ENCODE measurements at places on chromosomes 1 and 21.
A peak's percentile ranks its signal among the peaks of the same experiment; 100 is the strongest.

GRCh38 chr1:98176414-98176813, 255.6 kb upstream of the DPYD start:
- no peak for DNase-seq

DNA sequence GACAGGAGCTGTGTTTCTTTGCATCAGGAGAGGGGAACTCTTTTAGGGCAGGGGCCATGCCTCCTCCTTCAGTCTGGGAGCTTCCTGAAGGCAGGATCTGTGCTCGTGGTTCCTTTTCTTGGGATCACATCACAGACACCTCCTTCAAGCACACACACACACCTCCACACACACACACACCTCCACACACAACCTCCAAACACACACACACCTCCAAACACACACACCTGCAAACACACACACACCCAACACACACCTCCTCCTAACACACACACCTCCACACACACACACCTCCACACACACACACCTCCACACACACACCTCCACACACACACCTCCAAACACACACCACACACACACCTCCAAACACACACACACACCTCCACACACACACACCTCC, 10.5 kb downstream of the LGR6 start:
- DNase-seq = no peak

DNA sequence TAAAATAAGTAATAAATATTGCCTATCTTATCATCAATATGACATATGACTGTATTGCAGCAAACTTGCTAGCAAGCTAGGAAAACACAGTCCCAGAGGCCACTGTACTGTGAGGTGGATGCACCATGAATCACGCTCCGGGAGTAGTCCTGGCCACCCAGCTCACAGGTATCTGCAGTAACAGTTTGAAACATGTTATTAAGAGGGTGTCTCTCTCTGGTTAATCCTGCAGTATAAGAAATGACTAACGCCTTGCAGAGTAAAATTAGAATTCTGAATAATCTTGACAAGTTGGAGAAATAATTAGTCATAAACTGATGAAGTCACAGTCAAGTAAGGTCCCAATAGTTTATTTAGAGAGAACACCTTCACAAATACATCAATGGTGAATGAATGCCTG, 34.0 kb upstream of the DPT start:
- no peak for DNase-seq

GRCh38 chr1:91948501-91949355, 473 bp upstream of the BRDT start:
- peak; percentile 12 for DNase-seq

DNA sequence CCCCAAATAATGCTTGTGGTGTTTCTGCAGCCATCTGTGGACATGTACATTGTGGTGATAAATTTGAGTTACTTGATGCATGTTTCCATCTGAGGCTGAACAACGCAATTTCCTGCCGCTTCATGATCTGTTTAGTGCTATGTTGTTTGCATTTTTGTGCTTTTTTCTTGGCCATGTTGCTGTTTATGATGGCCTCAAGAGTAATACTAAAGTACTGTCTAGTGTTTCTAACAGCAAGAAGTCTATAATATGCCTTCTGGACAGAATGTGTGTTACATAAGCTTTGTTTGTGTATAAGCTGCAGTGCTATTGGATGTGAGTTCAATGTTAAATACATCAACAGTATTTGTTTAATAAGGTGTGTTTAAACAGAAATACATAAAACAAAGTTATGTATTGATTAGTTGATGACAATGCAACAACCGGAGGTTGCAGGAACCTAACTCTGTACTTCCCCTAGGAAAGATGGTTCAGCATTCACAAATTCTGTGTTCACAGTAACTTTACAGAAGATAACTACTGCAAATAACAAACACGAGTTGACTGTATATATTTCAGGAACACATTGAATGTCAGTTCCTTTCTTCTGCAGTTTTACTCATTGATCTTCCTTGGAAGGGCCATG, 114.8 kb upstream of the USP24 start:
- no peak for DNase-seq

DNA sequence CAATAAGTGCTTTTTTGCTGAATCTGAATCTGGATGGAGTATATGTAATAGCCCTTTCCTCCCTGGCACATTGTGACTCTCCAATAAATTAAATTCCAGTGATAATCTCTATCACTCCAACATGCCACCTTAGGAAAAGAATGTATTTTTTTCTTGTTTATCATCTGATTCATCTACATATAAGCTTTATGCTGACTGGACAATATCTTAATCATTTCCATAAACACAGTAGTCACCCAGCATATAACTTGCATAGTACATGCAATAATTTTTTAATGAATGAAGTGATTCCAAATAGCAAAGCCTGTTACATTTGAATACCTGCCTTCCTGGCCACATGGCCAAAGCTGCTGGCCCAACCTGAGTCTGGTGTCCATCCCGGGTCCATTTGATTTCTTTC, 477.6 kb upstream of the USP24 start:
- DNase-seq = no peak

DNA sequence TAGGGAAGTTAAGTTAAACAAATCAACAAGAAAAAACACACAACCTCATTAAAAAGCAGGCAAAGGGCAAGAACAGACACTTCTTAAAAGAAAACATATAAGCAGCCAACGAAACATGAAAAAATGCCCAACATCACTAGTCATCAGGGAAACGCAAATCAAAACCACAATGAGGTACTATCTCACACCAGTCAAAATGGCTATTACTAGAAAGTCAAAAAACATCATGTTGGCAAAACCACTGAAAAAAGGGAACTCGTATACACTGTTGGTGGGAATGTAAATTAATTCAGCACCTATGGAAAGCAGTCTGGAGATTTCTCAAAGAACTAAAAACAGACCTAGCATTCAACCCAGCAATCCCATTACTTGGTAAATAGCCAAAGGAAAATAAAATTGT, 51.1 kb downstream of the HSF2BP start:
- DNase-seq = no peak

GRCh38 chr1:36528361-36529349, 45.9 kb upstream of the CSF3R start:
- no peak for DNase-seq

DNA sequence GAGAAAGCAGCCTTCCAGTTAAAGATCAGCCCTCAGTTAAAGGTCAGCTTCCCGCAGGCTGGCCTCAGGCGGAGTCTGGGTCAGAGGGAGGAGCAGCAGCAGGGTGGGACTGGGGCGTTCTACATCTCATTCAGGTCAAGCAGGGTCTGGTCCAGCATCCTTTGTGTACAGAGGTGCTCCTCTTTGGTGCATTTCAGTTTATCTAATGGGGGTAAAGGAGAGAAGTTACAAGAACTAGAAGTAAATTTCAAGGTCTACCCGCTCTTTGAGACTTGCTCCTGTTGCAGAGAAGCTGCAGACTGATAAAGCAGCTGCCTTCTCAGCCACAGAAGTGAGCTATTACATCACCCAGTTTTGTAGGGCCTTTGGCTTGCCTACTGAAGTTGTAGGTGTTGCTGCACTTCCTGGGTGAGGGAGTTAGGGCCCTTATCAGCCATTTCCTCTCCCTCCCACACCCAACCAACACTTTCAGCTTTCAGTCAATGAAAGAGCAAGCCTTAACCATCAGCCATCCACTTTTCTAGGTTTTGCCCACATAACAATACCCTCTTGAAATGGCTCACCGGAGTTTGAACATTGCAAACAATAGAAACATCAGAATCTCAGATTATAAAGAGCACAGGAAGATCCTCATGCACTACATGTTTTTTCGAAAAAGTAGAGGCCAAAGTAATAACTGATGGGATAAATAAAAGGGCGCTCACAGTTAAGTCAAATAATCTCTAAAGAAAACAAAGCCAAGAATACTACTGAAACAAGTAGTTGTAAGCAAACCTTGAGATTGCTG, 2.8 kb upstream of the NUP210L start:
- DNase-seq = peak; percentile 44

DNA sequence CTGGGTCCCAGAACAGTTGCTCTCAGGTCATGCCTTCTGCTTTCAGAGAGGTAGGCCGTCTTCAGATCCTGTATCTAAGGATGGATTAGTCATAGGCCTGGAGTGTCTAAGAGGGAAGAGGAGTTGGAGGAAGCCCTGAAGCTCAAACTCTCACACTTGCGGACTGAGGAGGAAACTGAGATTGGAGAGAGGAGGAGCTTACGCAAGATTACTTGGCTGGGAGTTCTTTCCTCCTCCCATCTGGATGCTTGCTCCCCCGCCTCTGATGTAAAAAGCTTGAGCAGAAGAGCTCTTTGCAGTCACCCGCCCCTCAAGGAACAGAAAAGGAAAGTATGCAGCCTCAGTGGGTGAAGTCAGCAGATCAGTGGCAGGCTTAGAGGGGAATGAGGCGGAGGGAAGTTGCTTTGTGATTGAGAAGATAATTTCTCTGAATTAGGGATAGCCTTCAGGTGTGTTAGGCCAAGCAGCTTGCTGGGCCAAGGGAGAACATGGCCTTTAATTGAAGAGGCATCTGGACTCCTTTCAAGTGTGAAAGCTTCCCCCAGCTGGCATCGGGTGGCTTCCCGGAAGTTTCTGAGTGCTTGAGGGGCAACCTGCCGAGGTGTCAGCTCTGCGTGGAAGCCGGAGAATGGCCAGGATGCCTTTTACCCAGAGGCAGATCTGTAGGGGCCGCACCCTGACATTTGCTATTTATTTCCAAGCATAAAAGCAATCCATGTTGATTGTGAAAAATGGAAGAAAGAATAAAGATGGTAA, 6.6 kb downstream of the ADORA1 start:
- no peak for DNase-seq

DNA sequence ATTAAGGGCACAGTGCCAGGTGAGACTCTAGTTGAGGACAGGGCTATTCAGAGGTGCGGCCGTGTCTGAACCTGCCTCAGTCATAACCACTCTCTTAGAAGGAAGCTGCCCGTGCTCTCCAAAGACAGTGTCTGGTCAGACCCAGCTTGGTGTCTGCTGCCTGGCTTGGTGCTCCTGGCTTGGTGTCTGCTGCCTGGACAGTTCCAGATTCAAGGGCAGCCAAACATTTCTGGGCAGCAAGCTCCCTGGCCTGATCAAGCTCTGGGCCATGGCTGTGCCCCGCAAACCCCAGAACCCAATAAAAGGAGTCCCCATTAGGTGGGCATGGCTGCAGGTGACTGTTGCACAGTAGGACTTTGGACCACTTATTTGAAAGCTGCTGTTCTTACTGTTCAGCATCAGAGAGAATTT, 27.7 kb downstream of the NEK2 start:
- no peak for DNase-seq

DNA sequence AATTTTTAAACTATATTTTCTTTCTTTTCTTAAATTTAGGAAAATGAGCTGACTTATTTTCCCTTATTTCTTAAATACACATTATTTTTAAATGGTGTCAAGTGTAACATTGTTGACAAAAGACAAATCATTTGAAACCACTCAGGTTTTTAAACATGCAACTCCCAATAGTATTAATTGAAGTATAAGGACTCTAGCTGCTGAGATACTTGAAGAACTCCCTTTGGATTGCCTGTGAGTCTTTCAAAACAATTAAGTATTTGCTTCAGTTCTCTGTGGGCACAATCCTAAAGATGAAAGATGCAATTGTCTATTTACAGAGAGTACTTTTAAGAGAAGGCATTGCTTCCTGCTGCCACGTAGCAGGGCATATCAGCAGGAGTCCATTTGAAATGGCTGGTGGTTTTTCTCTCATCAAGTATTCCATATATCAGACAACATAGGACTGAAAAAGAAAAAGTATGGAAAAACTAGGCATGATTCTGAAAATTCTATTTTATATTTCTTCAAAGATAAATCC, 373.4 kb downstream of the NEGR1 start:
- no peak for DNase-seq

DNA sequence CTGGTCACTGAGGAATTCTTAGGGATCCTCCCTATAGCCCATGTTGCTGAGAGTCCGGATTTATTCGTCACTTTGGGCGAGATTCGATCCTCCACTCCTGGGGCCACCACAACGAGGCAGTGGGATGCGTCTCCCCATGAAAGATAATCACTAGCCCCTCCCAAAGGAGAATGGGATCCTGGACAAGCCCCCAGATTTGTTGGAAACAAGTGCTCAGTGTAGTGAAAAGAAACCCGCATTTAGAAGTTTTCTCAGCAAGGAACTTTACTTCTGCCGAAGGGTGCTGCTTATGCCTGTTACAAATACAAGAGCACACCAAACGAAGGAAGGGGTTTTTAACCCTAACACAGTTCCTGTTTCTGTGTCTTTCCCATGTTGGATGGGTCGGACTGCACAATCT, 83.3 kb downstream of the ZFYVE9 start:
- DNase-seq = no peak

GRCh38 chr1:112934577-112934976, 21.4 kb downstream of the SLC16A1 start:
- no peak for DNase-seq

DNA sequence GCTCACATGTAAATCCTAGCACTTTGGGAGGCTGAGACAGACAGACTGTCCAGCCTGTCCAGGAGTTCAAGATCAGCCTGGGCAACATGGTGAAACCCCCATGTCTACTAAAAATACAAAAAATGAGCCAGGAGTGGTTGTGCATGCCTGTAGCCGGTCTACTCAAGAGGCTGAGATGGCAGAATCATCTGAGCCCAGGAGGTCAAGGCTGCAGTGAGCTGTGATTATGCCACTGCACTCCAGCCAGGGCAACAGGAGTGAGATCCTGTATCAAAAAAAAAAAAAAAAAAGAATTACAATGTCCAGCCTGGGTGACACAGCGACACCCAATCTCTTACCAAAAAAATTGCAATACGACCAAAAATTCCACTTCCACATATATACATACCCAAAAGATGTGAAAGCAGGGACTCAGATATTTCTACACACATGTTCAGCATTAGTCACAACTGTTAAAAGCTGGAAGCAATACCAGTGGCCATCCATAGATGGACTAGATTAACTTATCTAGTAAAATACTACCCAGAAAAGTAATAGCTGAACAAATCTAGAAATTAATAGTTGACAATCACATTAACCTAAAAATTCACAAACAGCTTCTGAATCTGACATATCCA, 49.2 kb downstream of the ASH1L start:
- DNase-seq = no peak

GRCh38 chr21:41361053-41361785, 608 bp upstream of the MX2 start:
- DNase-seq = no peak

- DNase-seq = no peak
Measured at GRCh38 chr1:16922885-16923431, 1.2 kb downstream of the CROCC start.

GRCh38 chr21:20040768-20041167, 957.4 kb upstream of the NCAM2 start:
- no peak for DNase-seq

- DNase-seq = no peak
Measured at GRCh38 chr1:231896806-231897205, 270.2 kb downstream of the DISC1 start.

GRCh38 chr1:199955235-199955634, 72.3 kb upstream of the NR5A2 start:
- DNase-seq = no peak

- DNase-seq = no peak
Measured at GRCh38 chr1:203055161-203055799, 29.0 kb downstream of the PPFIA4 start.

GRCh38 chr1:91024481-91025119, 2.8 kb upstream of the ZNF644 start:
- DNase-seq = no peak

GRCh38 chr1:211630236-211631081, 45.0 kb downstream of the NEK2 start:
- DNase-seq = no peak
